MCF 10A (cell line): ENCODE measurements at places on chromosomes 2 and 18. TPM values are rescaled to one million over a fixed set of nuclear protein-coding genes. Genes with fewer than 3 reads are reported as not detected.

DNA sequence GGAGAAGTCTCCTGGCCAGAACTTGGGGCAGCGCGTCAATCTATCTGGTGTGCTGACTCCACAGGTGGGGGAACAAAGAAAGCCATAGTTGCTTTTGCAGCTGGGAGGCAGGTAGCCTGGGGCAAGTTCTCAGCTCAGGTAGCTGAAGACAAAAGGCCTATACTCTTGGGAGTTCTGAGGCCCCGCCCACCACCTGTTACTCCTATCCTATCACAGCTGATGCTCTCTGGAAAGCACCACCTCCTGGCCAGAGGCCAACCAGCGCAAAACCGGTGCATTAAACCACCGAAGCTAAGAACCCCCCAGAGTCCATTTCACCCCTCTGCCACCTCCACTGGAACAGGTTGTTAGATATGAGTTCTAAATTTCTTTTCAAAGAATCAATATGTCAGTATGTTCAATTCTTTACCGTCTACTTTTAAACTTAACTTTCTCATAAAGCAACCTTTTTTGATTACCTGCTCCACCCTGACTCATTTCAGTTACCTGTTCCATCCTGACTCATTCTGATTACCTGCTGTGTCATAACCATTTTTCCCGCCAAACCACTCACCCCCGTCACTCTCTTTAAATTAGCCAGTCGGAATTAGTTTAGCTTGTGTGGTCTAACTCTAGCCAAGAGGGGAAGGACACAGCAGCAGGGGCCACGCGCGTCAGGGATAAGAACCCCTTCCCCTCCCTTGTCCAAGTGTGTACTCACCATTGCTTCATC lies 43.4 kb downstream of the UPP2 start:
- no peaks in the 10 kb centered on the region for H3K4me1 ChIP-seq
- peaks cover 36% of the 10 kb centered on the region for H3K27me3 ChIP-seq
- H3K36me3 ChIP-seq, result no peaks in the 10 kb centered on the region
- H3K27ac ChIP-seq, result no peak overlapping the region

GRCh38 chr2:218960309-218961165 lies 1.1 kb downstream of the CDK5R2 start:
- H3K36me3 ChIP-seq, result no peaks in the 10 kb centered on the region
- H3K27me3 ChIP-seq, result peaks cover 71% of the 10 kb centered on the region
- no peak overlapping the region for H3K27ac ChIP-seq
- peaks cover 13% of the 10 kb centered on the region for H3K4me1 ChIP-seq
- peak overlapping the region; percentile 56 for H3K4me3 ChIP-seq
- DNase-seq, result no peak

Gene SCG2
- 0.52 and 0.84 TPM in 2 replicates for total RNA-seq

Gene SERPINB12
- not detected in 2 replicates for total RNA-seq
